Small intestine (tissue), 16 donors: ENCODE measurements at places on chromosomes 3 and 15. TPM values are rescaled to one million over a fixed set of nuclear protein-coding genes. Genes with fewer than 3 reads are reported as not detected.

SERPINI2 gene
- not detected for polyA plus RNA-seq

RAD51 gene
- polyA plus RNA-seq = 8.5 TPM

RAB7A gene
- polyA plus RNA-seq = 141 TPM

RTP4 gene
- 11.2 TPM for polyA plus RNA-seq

TMOD2 gene
- 0.45 TPM for polyA plus RNA-seq

TGM4 gene
- 0.04 TPM for polyA plus RNA-seq

AMOTL2 gene
- 44.3 TPM for polyA plus RNA-seq

PLXNA1 gene
- 17.1 TPM for polyA plus RNA-seq

EPHA6 gene
- 0.78 TPM for polyA plus RNA-seq

GRCh38 chr15:38504680-38505467, 50.9 kb downstream of the FAM98B start:
- DNase-seq = no peak

- no peak for DNase-seq
These were observed 182.8 kb downstream of the CD47 start for GRCh38 chr3:107907996-107908395.

DNA sequence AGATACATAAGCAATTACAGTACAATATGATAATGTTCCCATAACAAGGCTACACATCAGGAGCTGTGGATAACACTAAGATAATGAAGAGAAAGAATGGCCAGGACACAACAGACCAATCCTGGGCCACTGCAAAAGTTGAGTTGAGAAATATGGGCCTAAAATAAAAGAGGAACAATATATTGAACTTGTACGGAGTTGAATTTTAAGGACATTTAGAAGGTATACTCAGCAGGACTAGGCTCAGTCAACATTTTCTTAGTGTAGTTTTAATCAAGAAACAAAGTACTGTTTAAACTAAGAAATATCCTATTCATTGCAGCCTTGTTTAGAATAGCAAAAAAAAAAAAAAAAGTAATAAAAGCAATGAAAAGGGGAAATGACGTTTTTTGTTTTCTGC, 24.3 kb downstream of the HERC1 start:
- DNase-seq = no peak

DNA sequence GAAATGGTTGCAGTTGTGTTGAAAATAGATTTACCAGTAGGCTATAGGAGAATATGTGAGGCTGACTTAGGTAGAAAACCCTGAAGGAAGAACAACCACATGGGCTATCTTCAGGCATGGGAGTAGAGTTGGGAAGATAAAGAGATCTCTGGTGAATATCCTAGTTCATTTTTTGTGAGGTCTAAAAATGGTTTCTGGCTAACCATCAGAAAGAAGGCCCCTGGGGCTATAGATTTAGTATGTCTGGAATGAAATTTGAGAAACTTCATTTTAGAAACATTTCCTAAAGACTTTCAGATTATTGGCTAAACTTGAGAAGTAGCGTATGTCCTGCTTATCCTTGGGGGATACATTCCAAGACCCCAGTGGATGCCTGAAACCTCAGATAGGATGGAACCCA, 148.2 kb downstream of the NAALADL2 start:
- no peak for DNase-seq

DNA sequence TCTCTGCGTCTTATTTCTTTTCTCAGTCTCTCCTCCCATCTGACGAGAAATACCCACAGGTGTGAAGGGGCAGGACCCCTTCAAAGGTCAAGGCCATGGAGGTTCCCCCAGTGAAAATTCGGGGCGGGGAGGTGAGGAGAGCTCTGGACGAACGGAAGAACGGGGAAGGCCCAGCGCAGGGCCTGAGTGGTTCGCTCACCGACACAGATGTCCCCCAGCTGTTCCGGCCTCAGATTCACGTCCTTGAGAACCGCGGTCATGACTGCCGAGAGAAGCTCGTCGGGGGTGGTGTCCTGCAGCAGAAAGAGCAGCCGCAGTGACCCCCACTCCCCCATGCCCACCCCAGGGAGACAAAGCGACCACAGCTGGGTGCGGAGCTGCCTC, 542 bp downstream of the ACAA1 start:
- no peak for DNase-seq

DNA sequence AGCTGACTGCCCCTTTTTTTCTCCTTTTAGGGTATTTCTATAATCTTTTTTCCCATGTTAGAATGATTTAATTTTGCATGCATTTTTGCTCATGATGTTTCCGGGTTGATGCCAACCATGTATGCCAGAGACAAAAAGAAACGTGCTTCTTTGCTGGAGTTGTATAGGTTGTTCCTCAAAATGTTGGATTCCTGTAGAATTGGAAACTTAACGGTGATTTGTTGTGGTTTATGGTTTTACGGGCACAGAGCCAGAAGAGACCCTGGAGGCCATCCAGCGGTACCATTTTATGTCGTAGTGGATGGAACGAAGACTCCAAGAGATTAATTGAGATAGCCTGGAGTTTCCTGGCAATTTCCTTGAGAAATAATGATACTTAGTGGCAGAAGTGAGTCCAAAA, 481.5 kb upstream of the RGMA start:
- no peak for DNase-seq

- DNase-seq = peak; percentile 4
These were observed 713.5 kb upstream of the LMCD1 start for GRCh38 chr3:7787871-7788828.

- no peak for DNase-seq
These were observed 83.6 kb downstream of the THSD4 start for GRCh38 chr15:71198846-71199245.

DNA sequence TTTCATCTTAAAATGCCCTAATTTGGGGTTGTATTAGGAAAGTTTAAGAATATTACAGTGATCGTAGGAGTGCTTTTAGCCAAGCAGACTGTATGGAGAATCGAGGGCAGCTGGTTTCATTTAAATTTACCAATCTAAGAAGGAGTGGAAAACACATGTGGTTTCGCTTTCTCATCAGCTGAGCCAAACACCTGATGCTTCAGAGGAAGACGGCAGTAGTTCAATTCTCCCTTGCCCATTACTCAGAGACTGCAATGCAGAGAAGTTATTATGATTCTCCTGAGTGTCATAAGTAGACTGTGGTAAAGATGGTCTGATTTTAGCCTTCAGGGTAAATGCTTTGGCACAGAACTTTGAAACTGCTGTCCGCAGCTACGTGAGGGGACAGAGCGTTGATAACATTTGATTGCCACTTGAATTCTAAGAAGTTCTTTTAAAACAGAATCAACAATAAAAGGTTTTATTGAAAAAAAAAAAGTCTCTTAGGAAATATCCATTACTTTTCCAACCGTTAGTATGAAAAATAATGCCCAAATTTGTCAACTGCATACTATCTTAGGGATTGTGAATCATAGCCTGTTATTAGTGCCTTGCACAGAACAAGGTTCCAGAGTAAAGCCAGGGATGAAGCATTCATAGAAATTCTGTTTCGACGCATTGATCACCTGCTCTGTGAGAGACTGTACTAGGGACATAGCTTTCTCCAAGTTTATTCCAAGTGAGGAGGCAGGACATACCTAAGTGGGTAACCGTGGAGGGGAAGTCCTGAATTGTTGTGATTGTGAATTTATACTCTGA, 25.6 kb downstream of the LYSMD4 start:
- no peak for DNase-seq

DNA sequence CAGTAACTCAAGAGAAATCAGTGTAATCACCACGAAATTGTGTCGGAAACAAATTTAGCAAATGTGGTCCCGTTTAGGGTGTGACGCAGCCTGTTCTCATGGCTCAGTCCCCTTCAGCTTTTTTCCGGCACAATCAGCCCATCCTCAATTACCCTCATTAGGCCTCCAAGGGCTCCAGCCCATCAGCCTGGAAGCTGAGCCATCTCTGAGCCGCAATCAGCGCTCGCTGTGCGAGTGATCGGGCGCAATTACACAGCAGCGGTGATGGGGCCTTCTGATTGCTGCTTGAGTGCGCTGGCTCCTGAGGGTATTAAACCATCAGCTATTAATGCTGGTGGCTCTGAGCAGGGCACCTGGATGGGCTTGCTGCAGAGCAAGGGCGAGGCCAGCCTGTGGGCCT, 55.6 kb downstream of the PLXNA1 start:
- no peak for DNase-seq

DNA sequence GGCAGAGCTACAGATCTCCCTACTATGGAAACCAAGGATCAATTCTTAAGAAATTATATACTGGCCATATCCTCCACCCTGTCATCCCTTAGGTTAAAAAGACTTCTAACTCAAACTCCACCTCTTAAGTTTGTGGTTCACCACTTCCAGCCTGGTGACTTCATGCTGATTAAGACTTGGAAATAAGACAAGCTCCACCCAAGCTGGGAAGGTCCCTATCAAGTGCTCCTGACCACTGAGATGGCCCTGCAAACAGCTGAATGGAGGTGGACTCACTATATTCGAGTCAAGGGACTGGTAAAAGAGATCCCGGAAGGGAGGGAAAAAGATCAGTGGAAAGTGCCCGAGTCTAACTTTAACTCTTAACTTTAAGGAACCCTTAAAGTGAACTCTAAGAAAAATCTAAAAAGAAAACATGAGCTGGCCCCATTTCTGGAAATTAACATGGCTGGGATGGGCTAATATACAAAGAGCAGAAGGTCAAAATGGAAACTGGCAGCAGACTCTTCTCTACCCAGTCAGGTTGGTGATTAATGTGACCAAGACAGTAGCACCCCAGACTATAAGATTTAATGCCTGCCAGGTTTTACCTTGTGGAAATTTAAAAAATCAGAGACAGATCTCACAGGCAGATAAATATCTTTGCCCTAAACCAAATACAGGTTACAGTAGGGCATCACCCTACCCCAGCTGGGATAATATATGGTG, 43.9 kb downstream of the PPCDC start:
- DNase-seq = no peak

- no peak for DNase-seq
These were observed 47.1 kb downstream of the TFG start for GRCh38 chr3:100756441-100756840.

DNA sequence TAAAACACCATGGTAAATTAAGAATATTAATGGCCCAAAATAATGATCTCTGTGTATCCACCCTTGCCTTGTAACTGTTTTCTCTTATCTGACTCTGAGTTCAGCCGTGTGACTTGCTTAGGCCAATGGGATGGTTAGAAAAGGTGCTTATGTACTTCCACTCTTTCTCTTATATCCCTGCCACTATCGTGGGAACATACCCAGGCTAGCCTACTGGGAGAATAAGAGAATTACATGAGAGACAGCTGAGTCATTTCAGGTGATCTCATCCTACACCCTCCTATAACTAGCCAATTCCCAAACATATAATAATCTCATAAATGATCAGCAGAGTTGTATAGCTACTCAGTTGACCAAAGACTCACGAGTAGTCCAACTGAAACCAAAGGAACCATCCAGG, 98.3 kb upstream of the ABI3BP start:
- no peak for DNase-seq

DNA sequence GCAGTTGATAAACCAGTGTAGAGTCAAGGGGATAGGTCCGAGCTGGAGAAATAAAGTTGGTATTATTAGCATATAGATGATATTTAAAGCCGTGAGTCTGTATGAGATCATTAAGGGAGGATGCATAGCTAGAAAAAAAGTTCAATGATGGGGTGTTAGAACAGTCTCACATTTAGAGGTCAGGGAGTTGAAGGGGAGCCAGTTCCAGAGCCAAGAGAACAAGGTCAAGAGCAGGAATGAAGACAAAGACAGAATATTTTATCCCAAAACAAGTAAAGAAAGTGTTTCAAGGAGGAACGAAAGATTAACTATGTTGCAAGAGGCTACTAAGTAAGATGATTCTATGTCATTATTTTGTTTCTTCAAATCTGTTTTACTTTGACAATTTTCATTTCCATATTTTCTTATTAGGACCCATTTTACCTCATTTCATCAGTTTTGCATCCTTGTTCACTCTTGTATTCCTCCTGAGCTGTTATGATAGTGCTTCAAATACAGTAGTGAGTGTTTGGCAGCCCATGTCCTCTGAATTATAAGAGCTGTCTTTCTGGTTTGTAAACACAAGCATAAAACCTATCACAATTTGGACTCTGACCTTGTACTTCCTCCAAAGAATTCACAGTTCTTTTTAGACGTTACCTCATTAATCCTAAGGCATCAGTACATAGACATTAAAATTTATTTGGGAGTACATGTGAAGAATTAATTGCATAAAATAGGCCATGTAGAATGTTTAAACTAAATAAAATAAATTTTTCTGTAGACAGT, 695.7 kb upstream of the NECTIN3 start:
- peak; percentile 44 for DNase-seq

DNA sequence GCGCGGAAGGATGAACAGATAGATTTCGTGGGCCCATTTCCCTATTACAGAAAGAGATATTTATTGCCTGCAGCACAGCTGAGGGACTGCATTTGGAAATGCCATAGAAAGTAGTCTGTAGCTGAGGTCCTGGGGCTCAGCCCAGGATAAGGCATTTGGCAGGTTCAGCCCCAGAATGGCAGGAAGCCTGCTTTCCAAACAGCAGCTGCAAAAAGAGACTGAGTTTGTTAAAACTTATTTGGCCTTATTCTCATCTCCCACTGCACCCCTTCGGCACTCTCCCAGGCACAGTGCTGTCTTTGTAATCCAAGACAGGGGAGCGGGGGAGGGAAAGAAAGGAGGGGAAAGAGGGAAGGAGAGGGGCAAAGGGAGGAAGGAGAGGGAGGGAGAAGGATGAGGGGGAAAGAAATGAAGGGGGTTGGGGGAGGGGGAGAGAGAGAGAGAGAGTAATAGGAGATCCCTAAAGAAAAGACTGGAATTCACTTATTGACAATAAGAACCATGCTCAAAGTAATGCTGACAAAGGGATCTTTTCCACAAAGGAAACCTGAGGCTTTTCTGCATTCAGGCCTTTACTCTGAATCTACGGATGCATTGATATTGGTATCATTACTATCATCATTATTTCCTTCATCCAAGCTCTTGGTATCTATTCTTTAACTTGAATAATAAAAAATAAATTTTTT, 94.0 kb upstream of the LRRN1 start:
- DNase-seq = no peak

DNA sequence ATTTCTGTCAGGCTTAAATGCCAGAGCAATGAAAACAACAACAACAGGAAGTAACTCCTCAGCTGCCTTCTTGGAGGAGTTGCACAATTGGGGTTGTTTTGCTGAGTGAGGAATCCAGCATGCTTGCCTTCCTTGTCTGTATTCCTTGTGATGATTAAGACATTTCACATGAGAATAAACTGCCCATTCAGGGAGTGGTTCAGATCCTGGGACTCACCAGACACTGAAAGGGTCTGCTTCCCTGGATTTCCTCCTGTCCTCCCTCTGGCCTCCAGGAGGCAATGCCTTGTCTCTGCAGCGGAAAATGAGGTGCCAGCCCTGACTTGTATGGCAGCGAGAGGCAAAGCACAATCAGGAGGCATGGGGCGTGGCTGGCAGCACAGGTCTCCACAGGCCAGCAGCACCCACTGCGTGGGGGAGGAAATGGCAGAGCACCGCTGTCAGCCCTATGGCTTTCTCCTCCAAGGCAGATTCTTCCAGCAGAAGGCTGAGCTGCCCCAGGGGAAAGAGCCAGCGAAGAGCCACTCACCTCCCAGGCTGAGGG, 41.5 kb downstream of the RBP2 start:
- peak; percentile 65 for DNase-seq

DNA sequence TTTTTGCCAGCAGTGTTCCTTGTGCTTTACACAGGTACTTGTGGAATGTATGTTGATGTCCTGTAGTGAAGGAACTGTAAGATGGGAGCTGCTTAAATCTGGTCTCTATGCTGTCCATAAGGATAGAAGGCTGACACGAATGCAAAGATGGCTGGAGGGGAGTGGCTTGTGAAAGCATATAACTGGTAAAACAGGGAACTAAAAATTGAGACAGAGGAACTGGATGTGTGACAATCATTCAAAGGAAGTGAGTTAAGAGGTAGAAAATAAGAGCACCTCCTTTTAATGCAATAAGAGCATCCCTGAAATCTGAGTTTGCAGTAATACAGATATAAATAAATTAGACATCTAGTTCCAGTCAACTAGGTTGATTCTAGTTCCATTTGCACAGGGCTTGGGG, 35.2 kb downstream of the RNF13 start:
- no peak for DNase-seq
